CD8-positive, alpha-beta T cell (primary cell): ENCODE measurements at places on chromosomes 7 and 10.

- no peak for DNase-seq
These were observed 209.0 kb downstream of the JCAD start for GRCh38 chr10:29850371-29850770.

DNA sequence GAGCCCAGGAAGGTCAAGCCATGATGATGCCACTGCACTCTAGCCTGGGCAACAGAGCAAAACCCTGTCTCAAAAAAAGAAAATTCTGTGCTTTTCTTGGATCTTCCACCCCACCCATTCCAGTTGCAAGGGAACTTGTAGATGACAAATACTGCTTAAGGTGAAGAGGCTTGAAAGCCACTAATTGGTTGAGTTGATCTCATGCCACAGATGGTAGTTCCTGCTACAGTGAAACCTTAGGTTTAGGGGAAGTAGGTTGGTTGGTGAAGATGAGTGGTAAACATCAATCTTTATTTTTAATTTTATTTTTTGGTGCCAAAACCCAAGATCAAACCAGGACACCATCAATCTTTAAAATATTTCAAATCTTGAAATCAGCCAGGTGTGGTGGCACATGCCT lies 2.9 kb upstream of the GDI2 start:
- DNase-seq: no peak

GRCh38 chr7:158077934-158078910 lies 509.4 kb downstream of the PTPRN2 start:
- no peak for DNase-seq

DNA sequence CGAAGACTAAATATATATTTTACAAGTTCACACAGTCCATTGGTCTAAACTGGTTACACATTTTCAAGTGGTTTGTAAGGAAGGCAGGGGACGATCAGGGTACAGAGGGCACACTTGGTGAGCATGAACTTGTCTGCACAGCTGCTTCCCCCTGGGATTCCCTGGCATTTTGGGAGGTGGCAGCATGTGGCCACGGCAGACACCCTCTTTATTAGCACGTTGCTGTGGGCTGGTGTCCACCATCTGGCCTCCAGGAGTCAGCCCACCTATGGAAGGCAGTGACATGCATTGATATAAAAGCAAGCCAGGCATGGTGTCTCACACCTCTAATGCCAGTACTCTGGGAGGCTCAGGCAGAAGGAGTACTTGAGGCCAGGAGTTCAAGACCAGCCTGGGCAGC lies 350.2 kb downstream of the TYW1 start:
- DNase-seq: no peak

DNA sequence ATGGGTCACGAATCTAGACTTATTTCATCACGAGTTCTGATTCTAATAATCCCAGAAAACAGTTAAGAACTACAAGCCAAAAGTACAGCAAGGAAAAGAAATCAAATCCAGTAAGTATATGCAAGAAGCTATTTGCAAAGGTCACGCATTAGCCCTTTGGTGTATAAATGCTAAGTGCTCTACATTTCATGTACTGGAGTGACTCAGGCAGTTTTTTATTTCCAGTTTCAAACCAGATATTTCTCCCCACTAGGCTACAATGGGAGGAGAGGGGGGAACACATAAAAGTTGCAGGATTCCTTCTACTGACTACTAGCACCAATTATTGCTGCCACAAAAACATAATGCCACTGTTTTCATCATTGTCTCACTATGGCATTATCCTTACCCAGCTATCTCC lies 148.0 kb downstream of the NRCAM start:
- no peak for DNase-seq

GRCh38 chr10:7767209-7767608 lies 20.6 kb downstream of the KIN start:
- DNase-seq: no peak

GRCh38 chr7:127214956-127215718 lies 37.6 kb downstream of the GRM8 start:
- DNase-seq: no peak

DNA sequence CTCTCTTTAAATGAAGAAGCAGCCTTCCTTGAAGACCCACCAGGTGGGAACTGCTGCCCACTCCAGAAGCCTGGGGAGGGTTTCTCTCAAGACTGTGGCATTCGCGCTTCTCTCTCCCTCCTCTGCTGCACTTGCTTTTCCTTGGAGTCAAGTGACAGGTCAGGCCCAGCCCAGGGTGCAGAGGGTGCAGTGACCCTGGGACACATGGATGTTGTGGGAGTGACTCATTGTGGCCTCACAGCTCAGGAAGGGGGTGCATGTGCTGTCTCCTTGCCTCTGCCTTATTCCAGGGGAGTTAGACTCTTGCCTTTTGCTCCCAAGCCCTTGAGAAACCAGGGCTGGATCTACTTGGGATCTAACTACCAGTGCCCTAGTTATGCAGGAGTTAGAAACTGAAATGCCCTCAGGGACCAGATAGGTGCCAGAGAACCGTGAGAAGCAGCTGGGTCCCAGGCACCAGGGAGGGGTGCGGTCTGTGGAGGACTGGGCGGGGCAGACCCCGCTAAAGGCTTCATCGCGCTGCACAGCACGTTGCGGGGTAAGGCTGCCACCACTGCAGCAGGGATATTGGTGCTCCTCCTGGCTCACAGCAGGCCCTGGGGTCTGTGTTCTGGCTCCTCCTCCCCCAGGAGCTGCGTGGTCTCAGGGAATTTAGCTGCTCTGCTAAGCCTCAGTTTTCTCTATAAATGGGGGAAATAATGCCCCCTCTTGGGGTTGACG lies 11.4 kb downstream of the FAM241B start:
- no peak for DNase-seq

GRCh38 chr7:116159711-116160110 lies 50.6 kb upstream of the TES start:
- DNase-seq: no peak

GRCh38 chr10:11177381-11177780 lies 159.7 kb downstream of the CELF2 start:
- DNase-seq: no peak

DNA sequence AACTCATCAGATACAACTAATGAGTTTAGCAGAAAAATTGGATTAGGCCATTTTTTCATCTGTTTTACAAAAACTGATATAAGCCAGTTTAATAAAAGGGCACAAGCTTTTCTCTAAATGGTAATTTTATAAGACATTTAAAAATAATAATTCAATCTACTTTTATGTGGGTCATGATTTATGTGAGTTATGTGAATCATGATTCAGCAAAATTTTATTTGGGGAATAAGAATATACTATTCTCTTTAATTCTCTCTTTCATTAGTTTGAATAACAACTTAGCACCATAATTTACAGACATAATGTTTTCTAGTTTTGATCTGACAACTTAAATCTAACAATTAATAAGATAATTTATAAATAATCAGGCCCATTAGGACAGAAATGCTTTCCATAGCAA lies 63.8 kb upstream of the TEX47 start:
- no peak for DNase-seq

- no peak for DNase-seq
These were observed 62.5 kb upstream of the KMT2E start for GRCh38 chr7:104951546-104951945.

GRCh38 chr10:128936392-128936791 lies 530.6 kb upstream of the MGMT start:
- no peak for DNase-seq

DNA sequence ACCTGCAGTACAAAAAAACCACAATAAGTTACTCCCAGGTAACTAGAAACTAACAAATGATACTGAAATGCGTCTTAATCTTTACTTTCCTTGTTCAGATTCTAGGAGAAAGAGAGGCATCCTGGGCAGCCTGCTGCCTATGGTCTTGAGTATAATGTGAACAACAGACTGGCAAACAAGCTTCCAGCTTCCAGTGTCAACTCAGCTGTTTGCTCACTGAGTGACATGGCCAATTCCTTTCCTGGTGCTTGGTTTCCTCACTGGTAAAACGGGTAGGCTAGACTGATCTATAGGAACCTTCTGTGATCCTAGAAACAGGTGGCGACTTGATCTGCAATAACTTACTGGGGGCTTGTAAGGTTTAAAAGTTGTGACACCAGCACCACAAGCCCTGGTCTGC lies 10.1 kb downstream of the POLR3A start:
- no peak for DNase-seq

DNA sequence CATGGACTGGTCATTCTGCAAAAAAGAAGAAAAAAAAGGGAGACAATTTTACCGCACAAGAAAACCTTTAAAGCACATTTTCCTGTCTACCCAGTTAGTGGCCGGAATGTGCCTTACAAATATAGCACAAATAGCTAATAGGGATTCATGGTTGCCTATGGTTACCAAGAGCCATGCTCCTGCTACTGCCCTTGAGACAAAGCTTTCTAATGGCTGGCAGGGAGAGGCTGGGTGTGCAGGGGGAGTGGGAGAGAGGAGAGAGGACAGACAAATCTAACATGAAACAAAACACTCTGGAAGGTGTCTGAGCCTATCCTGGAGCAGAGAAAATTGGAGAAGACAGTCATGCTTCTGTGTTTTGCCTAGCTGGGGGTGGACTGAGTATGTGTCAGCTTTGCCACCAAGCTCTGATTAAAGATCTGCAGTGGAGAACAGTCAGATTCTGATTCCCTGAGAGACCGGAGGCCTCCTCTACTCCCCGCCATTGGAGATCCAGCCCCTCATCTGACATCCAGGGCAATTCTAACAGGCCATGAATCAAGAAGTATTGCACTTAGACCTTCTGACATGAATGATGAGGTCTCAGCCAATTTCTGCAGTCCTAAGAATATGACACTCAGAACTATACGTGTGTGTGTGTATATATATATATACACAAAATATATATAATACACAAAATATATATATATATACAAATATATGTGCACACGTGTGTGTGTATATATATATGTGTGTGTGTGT lies 80.2 kb downstream of the PRTFDC1 start:
- no peak for DNase-seq

DNA sequence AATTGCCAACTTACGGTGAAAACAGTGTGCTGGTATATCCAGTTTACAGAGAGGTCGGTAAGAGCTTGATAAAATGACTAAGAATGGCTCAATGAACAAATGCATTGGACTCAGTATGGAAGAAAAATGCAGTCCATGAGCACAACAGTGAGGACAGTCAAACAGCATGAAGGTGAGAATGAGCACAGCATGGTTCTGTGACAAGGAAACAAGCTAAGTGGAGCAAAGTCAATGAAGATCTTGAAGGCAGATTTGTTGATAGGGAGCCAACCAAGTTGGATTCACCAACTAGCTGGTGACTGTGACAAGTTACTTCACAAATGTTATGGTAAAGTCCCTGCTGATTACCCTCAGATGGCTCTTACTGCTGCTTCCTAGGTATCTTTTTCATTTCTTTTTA lies 75.9 kb downstream of the SHOC2 start:
- no peak for DNase-seq

- no peak for DNase-seq
These were observed 6.0 kb downstream of the TSC22D4 start for GRCh38 chr7:100472854-100473499.

DNA sequence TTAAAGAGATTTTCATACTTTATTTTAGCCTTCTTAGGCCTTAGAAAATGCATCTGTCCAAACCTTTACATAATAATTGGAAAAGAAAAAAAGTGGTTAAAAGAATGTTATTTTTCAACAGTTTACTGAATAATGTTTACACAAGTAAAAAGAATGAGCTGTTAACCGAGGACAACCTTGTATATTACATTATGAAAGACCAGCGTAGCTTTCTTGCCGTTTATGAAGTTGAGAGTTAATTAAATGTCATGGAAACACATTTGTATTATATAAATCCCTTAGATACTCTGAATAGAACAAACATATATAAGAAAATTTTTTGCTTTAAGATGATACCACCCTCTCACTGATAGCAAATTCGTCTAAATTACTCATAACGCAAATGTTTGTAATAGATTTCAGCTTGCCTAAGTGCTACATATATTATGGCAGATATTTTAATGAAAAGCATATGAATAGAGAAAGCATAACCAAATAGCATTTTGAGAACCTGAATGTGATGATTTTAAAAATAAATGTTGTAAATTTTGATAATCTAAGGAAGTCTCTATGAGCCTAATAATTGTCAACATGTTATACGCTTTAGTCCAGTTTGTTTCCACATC lies 9.1 kb downstream of the CACNB2 start:
- no peak for DNase-seq

GRCh38 chr10:93198401-93199131 lies 124.9 kb downstream of the CYP26A1 start:
- no peak for DNase-seq

- DNase-seq: no peak
These were observed 19.3 kb downstream of the FRMD4A start for GRCh38 chr10:14311206-14311957.

DNA sequence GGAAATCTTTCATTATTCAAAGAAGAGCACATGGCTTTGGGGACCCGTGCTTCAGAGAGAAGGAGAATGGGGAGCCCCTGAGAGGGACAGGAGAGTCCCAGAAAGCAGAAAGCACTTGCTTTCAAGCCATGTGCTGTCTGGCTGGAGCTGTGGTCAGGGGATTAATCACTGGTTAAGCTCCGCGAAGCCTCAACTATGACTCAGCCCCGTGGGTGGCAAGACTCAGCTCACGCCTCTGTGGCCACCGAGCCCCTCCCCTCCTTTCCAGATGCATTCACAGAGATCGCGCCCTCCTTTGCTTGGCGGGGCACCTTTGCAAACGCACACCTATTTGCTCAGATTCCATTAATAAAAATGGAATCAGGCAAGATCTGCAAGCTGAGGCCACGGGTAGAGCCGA lies 202.9 kb upstream of the TCERG1L start:
- no peak for DNase-seq

DNA sequence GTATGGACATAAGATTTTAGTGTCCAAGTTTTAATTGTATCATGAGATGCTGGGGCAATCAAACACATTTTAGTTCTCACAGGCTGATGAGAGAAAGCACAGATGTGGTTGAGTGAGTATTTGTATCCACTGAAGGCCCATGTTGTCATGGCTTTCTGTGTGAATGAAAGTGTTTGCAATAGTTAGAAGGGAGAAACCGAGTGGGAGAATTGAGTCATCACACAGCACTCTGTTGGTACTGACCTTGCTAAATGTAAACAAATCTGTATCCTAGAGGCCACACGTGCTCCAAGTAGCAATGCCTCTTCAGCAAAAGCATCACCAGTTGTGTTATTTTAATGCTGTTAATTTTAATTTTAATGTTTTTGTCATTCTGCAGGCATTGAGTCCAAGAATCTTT lies 121.2 kb downstream of the EMX2 start:
- DNase-seq: no peak
